ENCODE measurements at places on chromosomes 2 and 18. TPM values are rescaled to one million over a fixed set of nuclear protein-coding genes. Genes with fewer than 3 reads are reported as not detected.

- no peak overlapping the region for H3K27ac ChIP-seq
- no peaks in the 10 kb centered on the region for H3K4me1 ChIP-seq
- H3K27me3 ChIP-seq: no peaks in the 10 kb centered on the region
- no peaks in the 10 kb centered on the region for H3K36me3 ChIP-seq
These were observed 102.6 kb downstream of the VSNL1 start for GRCh38 chr2:17643031-17643615.

DNA sequence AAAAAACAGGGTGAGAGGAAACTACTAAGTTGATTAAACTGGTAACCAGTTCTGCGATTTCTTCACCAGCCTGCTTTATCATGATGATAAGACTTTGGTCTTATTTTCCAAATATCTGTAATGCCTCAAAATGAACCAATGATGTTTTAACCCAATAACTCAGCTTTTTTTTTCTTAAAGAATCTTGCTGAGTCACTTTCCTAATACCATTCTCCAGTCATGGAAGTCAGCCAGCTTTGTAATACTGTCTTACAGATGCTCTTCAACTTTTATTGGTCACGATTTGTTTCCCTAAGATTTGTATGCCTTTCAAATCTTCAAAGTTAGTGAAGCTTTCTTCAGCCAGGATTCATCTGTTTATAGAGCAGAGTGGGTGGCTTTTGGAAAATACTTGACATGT is 47.7 kb upstream of the SMIM21 start:
- H3K36me3 ChIP-seq: no peaks in the 10 kb centered on the region
- no peak overlapping the region for H3K27ac ChIP-seq
- H3K4me3 ChIP-seq: no peak overlapping the region

DNA sequence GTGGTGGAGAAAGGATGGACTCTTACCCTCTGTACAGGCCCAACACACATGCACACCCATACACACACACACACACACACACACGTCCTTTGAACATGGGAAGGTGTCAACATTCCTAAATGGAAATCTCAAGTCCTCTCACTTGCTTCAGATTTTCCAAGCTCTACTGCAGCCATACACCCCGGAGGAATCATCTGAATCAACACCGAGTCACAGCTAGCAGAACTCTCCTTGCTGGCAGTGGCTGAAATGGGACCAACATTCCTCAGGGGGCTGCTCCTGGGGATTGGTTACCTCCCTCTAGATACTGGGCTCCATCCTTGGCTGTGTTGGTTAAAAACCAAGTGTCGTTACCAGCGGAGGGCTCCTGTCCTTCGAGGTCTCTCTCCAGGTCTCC is 112.7 kb downstream of the BCL11A start:
- H3K4me3 ChIP-seq: no peak overlapping the region
- H3K27ac ChIP-seq: no peak overlapping the region
- H3K4me1 ChIP-seq: no peaks in the 10 kb centered on the region

- no peak overlapping the region for H3K27ac ChIP-seq
- no peaks in the 10 kb centered on the region for H3K4me1 ChIP-seq
- no peaks in the 10 kb centered on the region for H3K27me3 ChIP-seq
- no peaks in the 10 kb centered on the region for H3K36me3 ChIP-seq
These were observed 8.6 kb upstream of the ACYP2 start for GRCh38 chr2:54106631-54107454.

Gene DAW1
- total RNA-seq: 0.88 TPM

- H3K27ac ChIP-seq: no peak overlapping the region
- no peaks in the 10 kb centered on the region for H3K27me3 ChIP-seq
- H3K4me1 ChIP-seq: no peaks in the 10 kb centered on the region
- H3K4me3 ChIP-seq: no peak overlapping the region
- DNase-seq: no peak
These were observed 148.7 kb upstream of the ZEB2 start for GRCh38 chr2:144668493-144669110.

Gene VAPA
- 221 TPM for total RNA-seq

DNA sequence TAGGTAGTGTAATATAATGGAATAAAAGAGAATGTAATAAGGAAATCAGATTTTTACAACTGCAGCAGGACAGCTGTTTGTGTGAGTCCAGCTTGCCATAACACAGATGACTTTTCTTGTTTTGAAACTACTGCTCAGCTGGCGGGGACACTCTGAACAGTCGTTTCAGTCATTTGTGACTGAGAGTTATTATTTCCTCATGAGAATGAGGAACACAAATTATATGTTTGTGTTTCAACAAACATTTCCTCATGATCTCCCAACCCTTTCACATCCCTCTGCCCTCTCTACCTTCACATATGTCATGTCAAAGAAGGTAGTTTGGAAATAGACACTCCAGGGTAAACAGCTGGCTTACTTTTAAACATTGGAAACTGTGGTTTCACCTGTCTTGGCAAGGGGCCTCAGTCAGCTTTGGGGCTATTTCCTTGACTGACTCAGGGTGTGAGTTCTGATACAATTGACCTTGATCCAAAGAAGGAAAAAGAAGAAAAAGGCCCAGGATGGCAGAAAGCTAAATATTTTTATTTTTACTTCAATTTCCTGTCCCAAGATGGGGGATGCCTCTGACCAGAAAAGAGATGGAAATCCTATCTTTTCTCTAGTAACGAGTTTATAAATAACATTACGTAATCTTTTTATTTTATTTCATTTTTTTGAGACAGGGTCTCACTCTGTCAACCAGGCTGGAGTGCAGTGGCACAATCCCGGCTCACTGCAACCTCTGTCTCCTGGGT is 593 bp downstream of the SP140L start:
- peak overlapping the region; percentile 55 for H3K4me3 ChIP-seq
- no peak overlapping the region for H3K27ac ChIP-seq

All from aorta (tissue), 5 donors.